ENCODE measurements at places on chromosomes 16 and 17.
A peak's percentile ranks its signal among the peaks of the same experiment; 100 is the strongest.

DNA sequence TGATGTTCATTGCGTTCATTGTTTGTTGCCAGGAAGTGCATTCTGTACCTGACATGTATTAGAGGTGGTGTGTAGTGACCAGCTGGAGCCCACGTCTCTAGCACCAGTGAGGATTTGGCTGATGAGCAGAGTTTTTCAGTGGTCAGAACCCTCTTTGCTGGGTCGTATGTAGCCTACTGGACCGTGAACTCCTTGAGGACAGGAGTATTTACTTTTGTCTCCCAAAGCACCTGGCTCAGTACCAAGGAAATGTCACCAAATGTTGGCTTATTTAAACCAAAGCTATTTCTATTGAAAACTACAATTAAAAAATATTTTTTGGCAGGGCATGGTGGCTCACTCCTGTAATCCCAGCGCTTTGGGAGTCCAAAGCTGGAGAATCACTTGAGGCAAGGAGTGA, 262.7 kb downstream of the SNX29 start:
- no peak overlapping the region for H3K27ac ChIP-seq
- H3K27me3 ChIP-seq = no peaks in the 10 kb centered on the region
- no peak for DNase-seq
- no peak overlapping the region for H3K4me3 ChIP-seq

DNA sequence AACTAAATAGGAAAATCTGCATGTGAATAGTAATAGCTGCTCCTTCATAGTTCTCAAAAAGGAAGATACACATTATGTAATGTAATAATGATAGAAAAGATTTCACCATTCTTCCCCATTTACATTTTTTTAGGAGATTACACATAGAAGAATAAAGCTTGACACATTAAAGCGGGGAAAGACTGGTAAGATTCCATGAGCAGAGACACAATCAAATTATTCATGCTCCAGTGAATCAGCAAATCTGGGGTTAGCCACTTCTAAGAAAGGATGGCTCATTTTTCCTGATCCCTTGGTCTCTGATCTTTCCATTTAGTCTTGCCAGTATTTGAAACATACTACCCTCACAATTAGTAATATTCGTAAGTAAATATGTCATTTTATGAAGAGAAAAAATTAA, 81.9 kb downstream of the CA4 start:
- peaks cover 2% of the 10 kb centered on the region for H3K4me1 ChIP-seq
- H3K36me3 ChIP-seq = no peaks in the 10 kb centered on the region
- no peak overlapping the region for H3K4me3 ChIP-seq
- DNase-seq = peak; percentile 11

GRCh38 chr17:29777663-29778062, 152.4 kb downstream of the SSH2 start:
- no peaks in the 10 kb centered on the region for H3K27me3 ChIP-seq
- no peak for DNase-seq
- H3K4me1 ChIP-seq = peaks cover 4% of the 10 kb centered on the region
- H3K36me3 ChIP-seq = no peaks in the 10 kb centered on the region

- no peaks in the 10 kb centered on the region for H3K36me3 ChIP-seq
- no peak for DNase-seq
- no peaks in the 10 kb centered on the region for H3K27me3 ChIP-seq
Observed at GRCh38 chr17:73316919-73317505, 5.2 kb upstream of the CDC42EP4 start.

DNA sequence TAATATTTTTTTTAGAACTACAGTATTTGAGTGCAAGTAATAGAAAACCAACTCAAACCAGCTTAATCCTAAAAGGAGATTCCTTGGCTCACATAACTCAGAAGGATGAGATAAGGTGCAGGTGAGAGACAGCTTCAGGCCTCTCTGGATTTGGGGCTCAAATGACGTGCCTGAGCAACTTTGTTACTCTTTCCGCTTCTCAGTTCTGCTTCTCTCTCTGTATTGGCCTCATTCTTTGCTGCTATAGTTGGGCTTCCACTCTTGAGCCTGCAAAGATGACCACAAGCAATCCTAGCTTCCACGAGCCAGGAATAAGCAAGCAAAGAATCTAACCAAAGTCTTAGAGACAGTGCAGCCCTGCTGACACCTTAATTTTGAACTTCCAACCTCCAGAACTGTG, 45.0 kb upstream of the NLK start:
- no peaks in the 10 kb centered on the region for H3K4me1 ChIP-seq
- DNase-seq = no peak
- H3K36me3 ChIP-seq = no peaks in the 10 kb centered on the region
- H3K27ac ChIP-seq = no peak overlapping the region
- H3K4me3 ChIP-seq = no peak overlapping the region

DNA sequence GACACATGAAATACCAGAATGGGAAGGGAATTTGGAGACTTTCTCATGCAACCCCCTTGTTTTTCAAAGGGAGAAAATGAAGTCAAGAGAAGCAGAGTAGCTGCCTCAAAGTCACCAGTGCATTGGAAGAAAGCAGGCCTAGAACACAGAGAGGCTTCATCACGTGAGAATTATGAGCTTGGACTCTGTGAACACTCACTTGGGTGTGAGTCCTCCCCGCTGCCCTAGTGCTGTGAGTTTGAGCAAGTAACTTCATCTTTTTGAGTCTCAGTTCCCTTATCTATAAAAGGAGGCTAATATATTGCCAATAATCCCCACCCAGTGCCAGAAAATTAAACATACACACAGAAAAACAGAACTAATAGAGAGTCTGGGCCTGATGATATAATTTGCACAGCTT, 315.8 kb downstream of the XYLT1 start:
- DNase-seq = no peak
- H3K36me3 ChIP-seq = no peaks in the 10 kb centered on the region
- no peak overlapping the region for H3K4me3 ChIP-seq

DNA sequence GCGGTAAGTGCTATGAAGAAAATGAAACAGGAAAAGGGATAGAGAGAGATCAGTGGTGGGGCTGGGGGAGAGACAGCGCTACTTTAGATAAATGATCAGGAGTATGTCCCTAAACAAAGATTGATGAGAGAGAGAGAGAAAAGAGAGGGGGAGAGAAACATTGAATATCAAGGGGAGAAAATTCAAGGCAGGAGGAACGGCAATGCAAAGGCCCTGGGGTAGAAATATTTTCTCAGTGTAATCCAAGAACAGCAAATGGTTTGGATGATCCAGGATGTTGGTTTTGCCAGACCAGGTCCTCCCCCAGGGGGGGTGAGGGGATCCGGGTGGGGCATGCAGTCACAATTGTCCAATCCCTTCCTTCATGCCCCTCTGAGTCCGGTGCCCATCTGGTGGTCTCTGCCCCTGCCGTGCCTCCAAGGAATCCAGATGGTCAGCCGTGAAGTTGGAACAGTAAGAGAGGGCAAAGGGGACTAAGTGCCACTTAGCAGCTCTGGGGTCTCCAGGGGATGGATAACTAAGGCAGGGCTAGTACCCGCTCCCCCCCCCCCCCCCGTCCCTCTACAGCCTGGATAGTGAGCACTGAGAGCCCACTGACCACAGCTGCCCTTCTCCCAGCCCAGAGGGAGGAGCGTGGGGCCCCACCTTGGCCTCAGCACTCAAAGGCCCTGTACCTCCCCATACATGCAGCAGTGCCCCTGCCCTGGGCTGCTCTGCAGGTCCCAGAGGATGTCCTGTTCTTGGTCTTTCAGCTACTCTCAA, 43.7 kb downstream of the TMEM132E start:
- no peaks in the 10 kb centered on the region for H3K4me1 ChIP-seq

DNA sequence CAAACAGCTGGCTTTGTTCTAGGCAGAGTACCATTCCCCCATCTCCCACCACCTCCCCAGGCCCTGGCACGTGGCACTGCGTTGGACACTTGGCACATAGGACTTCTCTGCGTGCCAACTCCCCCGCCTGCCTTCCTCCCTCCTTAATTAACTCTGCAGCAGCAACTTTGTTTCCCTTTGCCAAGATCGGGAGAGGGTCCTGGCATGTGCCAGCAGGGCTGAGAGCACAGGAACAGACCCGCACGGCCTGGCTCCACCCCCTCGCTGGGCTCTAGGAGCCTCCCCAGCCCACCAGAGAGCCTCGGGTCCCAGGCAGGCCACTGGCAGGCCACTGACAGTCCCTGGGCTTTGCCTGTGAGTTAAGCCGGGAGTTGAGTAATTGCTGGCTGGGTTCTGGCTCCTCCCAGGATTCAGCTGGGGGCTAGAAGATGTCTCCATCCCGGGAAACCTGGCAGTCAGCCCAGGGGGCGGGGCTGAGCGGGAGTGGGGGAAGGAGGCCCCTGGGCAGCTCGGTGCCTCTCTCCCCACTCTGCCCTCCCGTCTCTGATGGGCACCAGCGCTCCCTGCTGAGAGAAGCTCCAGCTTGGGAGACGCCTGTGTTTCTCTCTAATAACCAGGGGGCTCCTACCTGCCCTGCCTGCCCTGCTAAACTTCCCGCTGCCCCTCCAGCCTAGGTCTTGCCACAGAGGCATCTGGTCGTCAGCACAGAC, 224.0 kb upstream of the TNRC6C start:
- peaks cover 49% of the 10 kb centered on the region for H3K27me3 ChIP-seq
- no peaks in the 10 kb centered on the region for H3K36me3 ChIP-seq
- peak overlapping the region; percentile 47 for H3K4me3 ChIP-seq
- H3K4me1 ChIP-seq = peaks cover 4% of the 10 kb centered on the region
- H3K27ac ChIP-seq = no peak overlapping the region
- peak; percentile 22 for DNase-seq

- no peak for DNase-seq
- no peak overlapping the region for H3K4me3 ChIP-seq
- no peaks in the 10 kb centered on the region for H3K27me3 ChIP-seq
- no peak overlapping the region for H3K27ac ChIP-seq
Observed at GRCh38 chr17:43118679-43119615, 6.2 kb downstream of the BRCA1 start.

- H3K4me1 ChIP-seq = no peaks in the 10 kb centered on the region
- DNase-seq = peak; percentile 72
- H3K36me3 ChIP-seq = no peaks in the 10 kb centered on the region
- H3K27ac ChIP-seq = no peak overlapping the region
- no peak overlapping the region for H3K4me3 ChIP-seq
- peaks cover 16% of the 10 kb centered on the region for H3K27me3 ChIP-seq
Observed at GRCh38 chr16:82603784-82604411, 22.9 kb upstream of the CDH13 start.

DNA sequence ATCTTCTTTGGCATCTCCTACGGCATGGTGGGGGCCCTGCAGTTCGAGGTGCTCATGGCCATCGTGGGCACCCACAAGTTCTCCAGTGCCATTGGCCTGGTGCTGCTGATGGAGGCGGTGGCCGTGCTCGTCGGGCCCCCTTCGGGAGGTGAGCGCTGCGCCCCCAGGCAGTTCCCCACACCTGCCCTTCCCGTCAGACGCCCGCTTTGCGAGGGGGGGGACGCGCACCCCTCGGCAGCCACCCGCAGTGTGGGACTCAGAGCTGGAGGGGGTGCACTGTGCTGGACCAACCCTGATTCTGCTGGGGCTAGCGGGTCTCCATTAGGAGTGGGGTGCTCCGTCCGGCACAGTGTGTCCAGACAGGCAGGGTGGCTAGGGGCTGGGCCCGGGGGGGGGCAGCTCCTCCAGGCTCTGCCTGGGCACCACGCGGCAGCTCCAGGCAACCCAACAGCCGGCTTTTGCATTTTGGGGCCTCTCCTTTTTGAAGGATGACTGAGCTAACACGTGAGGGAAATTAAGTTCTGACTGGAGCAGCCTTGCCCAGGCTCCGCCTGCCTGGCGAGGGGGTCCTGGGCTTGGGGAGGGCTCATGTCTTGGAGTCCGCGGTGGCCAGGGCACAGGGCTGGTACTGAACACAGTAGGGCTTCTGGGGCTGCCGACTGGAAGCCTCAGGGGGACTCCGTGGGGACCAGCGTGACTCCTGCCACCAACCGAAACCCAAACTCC, 9.1 kb downstream of the SLC16A3 start:
- DNase-seq = no peak
- no peak overlapping the region for H3K27ac ChIP-seq
- no peaks in the 10 kb centered on the region for H3K27me3 ChIP-seq
- H3K4me1 ChIP-seq = peaks cover 93% of the 10 kb centered on the region
- peaks cover 87% of the 10 kb centered on the region for H3K36me3 ChIP-seq

Measured in mesenchymal stem cell (in vitro differentiated cells and primary cell).